ENCODE measurements at places on chromosomes 2 and 18.

- DNase-seq: no peak
Measured at GRCh38 chr18:2644535-2644934, 11.0 kb upstream of the SMCHD1 start.

DNA sequence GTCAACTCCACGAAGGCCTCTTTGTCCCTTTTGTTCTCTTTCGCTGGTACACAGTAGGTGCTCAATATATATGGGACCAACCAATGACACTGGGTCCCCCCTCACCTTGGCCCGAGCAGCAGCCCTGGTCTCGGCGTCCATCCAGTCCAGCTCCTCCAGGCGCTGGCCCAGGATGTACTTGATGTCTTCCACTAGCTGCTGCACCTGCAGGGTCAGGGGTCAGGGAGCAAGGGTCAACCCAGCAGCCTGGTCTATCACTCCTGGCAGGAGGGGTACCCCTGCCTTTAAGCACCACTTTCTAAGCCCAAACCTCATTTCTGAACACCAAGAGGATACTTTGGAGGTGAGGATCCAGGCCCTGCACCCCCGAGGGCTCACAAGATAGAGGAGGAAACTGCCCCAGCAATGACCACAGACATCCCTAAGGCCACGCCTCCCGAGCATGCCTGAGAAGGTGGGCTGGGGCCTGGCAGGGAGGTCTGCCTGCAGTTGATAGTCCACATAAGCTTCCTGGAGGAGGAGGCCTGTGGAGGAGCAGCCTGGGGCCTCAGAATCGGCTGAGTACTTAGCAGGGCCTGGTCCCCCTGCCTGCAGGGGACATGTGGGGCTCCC is 4.2 kb downstream of the ECEL1 start:
- no peak for DNase-seq

DNA sequence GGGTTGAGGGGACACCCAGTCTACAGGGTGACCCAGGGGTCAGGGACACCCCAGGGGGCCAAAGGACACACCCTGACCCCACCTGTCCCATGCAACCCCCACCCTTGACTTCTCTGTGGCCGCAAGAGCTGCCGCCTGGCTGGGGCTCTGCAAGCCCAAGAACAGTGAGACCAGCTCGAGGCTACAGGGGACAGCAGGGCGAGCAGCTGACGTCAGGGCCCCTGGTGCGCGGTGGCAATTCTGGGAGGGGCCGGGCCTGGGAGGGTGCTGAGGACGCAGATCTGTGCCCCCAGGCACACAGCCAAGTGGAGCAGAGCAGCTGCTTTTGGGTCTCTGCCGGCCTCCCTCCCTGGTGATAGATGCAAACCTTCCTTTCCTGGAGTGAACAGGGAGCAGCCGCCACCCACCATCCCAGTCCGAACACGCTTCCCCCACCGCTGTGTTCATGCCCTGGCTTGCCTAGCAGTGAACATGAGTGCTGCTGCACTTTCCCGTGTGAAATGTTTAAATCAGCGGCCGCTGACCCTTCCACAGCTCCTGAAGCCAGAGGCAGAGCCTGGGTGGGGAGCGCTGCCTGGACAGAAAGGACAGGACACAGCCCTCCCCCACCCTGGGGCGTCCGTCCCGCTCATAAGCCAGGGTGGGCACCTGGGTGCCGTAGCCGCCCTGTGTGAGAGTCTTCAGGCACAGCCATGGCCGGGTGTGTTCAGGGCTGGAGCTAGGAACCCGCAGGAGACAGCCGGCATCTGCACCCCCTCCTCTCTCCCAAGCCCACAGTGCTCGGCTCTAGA is 46.9 kb downstream of the SLC66A2 start:
- DNase-seq: no peak

GRCh38 chr2:202112041-202112440 is 39.0 kb downstream of the KIAA2012 start:
- no peak for DNase-seq

GRCh38 chr2:85728342-85728741 is 25.4 kb upstream of the ATOH8 start:
- no peak for DNase-seq

DNA sequence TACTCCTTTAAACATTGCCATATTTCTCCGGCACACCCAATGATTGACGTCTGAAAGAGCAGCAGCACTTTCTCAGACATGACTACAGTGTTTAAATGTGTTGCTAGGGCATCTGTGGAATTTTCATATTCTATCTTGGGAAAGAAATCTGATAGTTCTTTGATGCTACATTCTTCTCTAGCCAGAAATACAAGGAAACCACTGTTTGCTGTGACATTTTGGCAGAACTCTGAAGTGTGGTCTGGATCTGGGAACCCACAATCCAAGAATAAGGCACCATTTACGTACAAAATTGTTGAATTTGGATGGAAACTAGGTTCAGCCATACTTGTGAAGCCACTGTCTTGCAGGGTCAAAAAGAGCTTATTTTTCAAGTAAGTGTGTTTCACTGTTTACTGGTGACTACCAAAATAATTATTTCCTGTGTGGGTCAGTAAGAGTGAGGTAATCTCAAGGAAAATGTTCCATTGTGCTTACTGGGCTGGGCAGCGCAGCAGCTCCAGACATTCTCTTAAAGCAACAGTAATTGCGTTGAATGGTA is 21.3 kb upstream of the CD28 start:
- DNase-seq: peak; percentile 89

DNA sequence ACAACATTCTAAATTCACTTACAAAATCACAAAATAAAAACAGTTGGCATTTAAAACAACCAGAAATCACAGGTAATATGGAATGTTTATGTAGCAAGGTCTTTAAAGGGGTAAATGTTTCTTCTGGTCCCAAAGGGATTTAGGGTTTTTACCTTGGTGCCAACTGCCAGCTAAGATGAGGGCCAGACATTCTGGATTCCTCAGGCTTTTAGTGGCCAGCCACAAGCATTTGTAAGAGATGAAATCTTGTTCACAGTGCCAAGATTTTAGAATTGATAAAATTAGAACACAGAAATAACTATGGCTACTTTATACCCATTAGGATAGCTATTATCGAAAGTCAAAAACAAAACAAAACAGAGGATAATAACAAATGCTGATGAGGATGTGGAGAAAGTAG is 60.4 kb upstream of the CDKL4 start:
- DNase-seq: no peak

GRCh38 chr2:114237331-114237730 is 205.1 kb upstream of the DPP10 start:
- no peak for DNase-seq

GRCh38 chr2:175454953-175455389 is 273.5 kb upstream of the ATP5MC3 start:
- DNase-seq: no peak

- peak; percentile 79 for DNase-seq
Measured at GRCh38 chr18:63177919-63178821, 141.4 kb downstream of the BCL2 start.

DNA sequence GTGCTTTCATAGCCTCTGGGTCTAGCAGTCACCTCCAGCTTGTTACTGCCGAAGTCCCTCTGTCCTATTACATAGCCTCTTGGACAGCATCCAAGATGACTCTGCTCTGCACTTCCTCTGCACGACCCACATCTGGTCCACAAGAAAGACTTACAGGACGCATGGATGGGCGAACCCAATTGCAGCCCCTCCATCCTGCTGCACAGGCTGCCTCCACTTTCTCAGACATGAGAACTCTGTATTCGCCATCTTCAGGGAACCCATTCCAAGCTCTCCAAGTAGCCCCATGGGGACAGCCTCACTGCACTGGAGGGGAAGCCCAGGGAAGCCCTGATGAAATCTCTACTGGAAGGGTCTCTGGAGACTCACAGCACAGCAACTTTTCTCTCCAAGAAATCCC is 172.1 kb downstream of the GFPT1 start:
- DNase-seq: no peak

GRCh38 chr2:222295368-222296062 is 3.3 kb downstream of the PAX3 start:
- DNase-seq: no peak

GRCh38 chr2:225354281-225354774 is 45.2 kb upstream of the NYAP2 start:
- DNase-seq: peak; percentile 79

GRCh38 chr2:132681766-132682165 is 11.8 kb upstream of the LYPD1 start:
- no peak for DNase-seq

- no peak for DNase-seq
Measured at GRCh38 chr18:22933966-22934423, 867 bp downstream of the RBBP8 start.
